CD4-positive, alpha-beta memory T cell (primary cell): ENCODE measurements at places on chromosomes 2 and 18. TPM values are rescaled to one million over a fixed set of nuclear protein-coding genes. Genes with fewer than 3 reads are reported as not detected.

AGXT gene
- polyA plus RNA-seq: not detected

GRCh38 chr2:80506563-80506962, 202.0 kb upstream of the LRRTM1 start:
- H3K27ac ChIP-seq: no peak overlapping the region
- no peak overlapping the region for H3K4me3 ChIP-seq
- no peak for DNase-seq
- no peaks in the 10 kb centered on the region for H3K36me3 ChIP-seq
- no peaks in the 10 kb centered on the region for H3K27me3 ChIP-seq

DNA sequence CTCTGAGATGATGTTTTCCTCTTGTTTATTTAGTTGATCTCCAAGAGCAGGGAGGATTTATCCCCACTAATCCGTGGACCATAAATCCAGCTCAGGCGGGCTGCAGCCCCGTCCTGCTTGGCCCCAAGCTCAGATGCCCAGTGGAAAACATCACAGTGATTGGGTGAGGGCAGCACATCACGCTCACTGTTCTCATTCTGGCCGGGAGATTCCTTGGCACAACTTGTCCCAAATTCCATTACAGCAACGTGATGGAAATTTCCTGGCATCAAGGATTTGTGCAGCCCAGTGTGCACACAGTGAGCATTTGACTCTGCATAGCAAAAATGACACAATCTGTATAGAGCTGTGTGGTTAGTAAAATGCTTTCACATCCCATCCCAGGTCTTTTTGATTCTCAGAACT, 96.8 kb downstream of the VAPA start:
- no peak overlapping the region for H3K27ac ChIP-seq
- H3K36me3 ChIP-seq: no peaks in the 10 kb centered on the region
- no peaks in the 10 kb centered on the region for H3K27me3 ChIP-seq
- no peak overlapping the region for H3K4me3 ChIP-seq
- no peaks in the 10 kb centered on the region for H3K4me1 ChIP-seq

- no peak overlapping the region for H3K27ac ChIP-seq
- H3K36me3 ChIP-seq: no peaks in the 10 kb centered on the region
- no peaks in the 10 kb centered on the region for H3K4me1 ChIP-seq
- no peaks in the 10 kb centered on the region for H3K27me3 ChIP-seq
- DNase-seq: no peak
These were observed 35.1 kb downstream of the SH2D6 start for GRCh38 chr2:85453571-85453970.

GRCh38 chr18:59897321-59897954, 2.4 kb upstream of the PMAIP1 start:
- no peak overlapping the region for H3K4me3 ChIP-seq
- H3K36me3 ChIP-seq: no peaks in the 10 kb centered on the region
- no peak for DNase-seq
- no peaks in the 10 kb centered on the region for H3K27me3 ChIP-seq
- H3K4me1 ChIP-seq: peaks cover 24% of the 10 kb centered on the region

GRCh38 chr2:120435671-120436459, 89.9 kb downstream of the INHBB start:
- H3K4me1 ChIP-seq: no peaks in the 10 kb centered on the region
- no peak overlapping the region for H3K4me3 ChIP-seq
- no peak overlapping the region for H3K27ac ChIP-seq

GRCh38 chr2:121283670-121284462, 1.1 kb downstream of the TFCP2L1 start:
- DNase-seq: no peak
- H3K27ac ChIP-seq: no peak overlapping the region
- H3K36me3 ChIP-seq: no peaks in the 10 kb centered on the region
- H3K4me3 ChIP-seq: no peak overlapping the region
- no peaks in the 10 kb centered on the region for H3K4me1 ChIP-seq

ERMN gene
- 0.13 TPM for polyA plus RNA-seq

- no peak overlapping the region for H3K27ac ChIP-seq
- no peak overlapping the region for H3K4me3 ChIP-seq
- no peak for DNase-seq
- H3K27me3 ChIP-seq: no peaks in the 10 kb centered on the region
These were observed 35.0 kb downstream of the SRSF7 start for GRCh38 chr2:38716185-38716584.

APLF gene
- 2.9 TPM for polyA plus RNA-seq

- H3K27ac ChIP-seq: no peak overlapping the region
- H3K4me1 ChIP-seq: no peaks in the 10 kb centered on the region
- DNase-seq: no peak
- no peaks in the 10 kb centered on the region for H3K36me3 ChIP-seq
- no peak overlapping the region for H3K4me3 ChIP-seq
- H3K27me3 ChIP-seq: no peaks in the 10 kb centered on the region
These were observed 68.3 kb downstream of the ACKR3 start for GRCh38 chr2:236637686-236638569.
